ENCODE measurements at places on chromosomes 12 and 14.

GRCh38 chr14:64935508-64935907 lies 7.0 kb downstream of the GPX2 start:
- no peak for DNase-seq

DNA sequence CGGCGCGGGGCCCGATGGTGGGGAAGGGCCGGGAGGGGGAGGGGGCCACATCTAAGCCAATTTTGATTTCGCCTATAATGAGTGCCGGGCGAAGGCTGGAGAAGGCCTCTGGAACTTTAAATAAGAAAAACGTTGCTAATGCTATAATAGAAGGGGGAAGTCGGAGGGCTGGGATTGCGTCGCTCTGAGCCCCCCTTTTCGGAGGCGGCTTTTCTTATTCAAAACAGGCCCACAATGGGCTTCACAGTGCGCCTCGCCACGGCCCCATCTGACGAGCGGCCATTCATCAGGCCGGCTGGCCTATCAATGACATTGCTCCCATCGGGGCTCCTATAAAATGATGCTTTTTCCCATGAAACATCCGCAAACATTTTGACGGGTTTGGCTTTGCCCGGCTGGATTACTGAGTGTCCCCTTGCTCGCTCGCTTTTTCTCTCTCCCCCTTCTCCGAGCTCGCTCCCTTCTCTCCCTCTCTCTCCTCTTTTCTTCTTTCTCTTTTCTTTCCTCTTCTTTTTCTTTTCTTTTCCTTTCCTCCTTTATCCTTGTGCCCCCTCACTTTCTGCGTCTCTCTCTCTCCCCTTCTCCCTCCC lies at the start of gene RFX4:
Gene RFX4, plus strand, starts transcription at position 364 of the 590 bp plus-strand sequence. CDS start 317 bp downstream, outside the sequence.
- no peak for DNase-seq

- DNase-seq = no peak
Measured at GRCh38 chr12:116497051-116497591, 62.1 kb upstream of the MAP1LC3B2 start.

DNA sequence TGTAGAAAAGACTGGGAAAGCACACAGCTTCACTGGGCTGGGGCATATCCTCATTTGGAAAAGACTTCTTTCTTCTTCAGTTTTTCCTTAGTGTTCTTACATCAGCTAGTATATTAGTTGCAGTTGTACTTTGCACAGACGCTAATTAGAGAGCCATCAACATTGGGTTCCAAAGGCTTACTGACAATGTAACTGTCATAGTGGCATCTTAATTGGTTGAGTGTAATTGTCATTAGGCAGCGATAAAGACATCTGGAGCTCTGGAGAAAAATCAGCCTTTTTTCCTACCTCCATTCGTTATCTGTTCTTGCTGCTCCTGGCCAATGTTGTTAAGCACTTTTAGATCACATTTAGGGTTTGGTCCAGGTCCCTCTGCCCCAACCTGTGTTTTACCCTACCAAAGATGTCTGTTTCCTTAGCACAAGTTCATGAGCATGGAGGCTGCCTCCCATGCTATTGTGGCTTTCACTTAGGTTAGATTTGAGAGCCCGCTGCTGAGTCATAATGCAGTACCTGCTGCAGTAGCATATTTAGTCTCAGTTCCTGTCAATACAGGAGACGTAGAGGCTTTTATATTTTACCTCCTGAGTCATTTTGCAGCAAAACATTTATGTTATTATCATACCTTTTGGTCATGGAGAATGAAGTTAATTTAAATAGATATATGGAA lies 49.2 kb downstream of the FBXW8 start:
- peak; percentile 11 for DNase-seq

GRCh38 chr12:57603815-57604453 lies 690 bp upstream of the DTX3 start:
- DNase-seq = no peak

DNA sequence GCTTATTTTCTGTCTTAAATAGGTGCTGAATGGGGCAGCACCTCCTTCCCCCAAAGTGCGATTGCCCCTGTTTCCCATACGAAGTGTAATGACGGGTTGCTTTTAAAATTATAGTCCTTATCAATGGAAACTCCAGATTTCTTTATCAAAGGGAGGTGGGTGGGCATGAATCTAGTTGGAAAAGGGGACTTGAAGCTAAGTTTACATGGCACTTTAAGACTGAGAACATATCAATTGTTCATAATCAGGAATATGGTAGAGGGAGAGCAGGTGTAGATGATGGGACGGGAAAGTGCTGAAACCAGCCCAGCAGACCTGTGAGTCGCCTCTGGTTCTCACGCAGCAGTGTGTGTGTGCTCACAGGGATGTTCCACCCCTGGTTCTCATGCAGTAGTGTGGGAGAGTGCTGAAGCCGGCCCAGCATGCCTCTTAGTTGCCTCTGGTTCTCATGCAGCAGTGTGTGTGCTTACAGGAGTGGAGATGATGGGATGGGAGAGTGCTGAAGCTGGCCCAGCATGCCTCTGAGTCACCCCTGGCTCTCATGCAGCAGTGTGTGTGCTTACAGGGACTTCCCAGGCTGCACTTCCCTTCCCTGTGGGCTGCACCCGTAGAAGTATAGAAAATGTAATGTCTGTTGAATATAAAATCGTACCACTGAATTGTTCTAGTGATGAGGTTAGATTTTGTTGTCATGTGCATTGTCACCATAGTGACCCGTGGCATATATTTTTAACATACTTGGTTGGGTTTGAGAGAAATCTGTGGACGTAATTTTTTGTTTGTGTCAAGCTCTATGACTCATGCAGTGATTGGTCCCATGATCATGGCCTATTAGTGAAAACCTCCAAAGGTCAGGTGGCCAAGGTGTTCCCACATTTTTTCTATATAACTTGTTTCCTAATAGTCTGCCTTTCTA lies 51.6 kb downstream of the GPATCH2L start:
- DNase-seq = peak; percentile 12

GRCh38 chr14:53473480-53473879 lies 320.4 kb upstream of the DDHD1 start:
- no peak for DNase-seq

- DNase-seq = no peak
Measured at GRCh38 chr12:94074216-94074979, 74.0 kb upstream of the PLXNC1 start.

DNA sequence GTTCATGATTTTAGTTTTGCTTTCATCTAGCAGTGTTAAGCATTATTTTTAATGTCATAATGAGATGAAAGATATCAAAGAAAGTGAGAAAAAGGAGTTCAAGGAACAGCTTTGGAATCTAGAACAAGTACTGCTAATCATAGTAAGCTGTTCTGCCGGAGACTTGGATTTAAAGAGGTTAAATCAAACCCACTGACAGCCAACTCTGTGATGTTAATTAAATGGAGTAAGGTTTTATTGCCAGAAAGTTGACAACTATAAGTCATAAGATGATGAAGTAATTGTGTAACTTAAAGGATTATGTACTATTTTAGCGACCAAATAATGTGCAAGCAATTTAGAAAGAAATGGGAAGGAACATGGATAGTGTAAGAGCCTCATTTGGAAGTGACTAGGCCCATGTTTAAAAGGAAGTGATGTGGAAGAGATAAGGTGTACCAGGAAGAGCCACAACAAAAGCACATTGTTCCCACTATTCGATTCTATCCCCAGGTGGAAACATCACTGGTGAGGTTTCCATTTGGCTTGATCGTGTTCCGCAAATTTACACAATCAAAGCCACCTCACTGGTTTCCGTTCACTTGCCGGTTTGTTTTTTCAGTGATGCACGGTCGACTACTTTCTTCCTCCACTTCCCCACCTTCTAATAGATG lies 388.5 kb downstream of the PAWR start:
- no peak for DNase-seq

- no peak for DNase-seq
Measured at GRCh38 chr12:116314477-116314876, 37.0 kb upstream of the MED13L start.

GRCh38 chr12:110585231-110585799 lies 2.2 kb upstream of the PPTC7 start:
- DNase-seq = no peak

DNA sequence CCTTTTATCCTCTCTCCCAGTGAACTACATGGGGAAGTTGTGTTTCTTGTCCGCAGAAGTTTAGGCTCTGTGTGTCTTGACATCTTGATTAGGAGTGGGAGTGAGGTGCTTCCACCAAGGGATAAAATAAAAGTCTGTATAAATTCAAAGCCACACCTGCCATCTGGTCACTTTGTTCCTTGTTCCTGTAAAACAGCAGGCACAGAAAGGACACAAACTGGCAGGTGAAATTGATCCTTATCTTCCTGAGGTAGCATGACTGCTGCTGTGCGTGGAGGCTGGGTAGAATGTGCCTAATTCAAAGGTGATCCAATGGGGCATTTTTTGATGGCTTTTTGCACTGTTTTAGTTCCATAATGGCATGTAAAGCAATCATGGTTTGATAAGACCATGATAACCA lies 104.3 kb upstream of the KITLG start:
- no peak for DNase-seq

GRCh38 chr12:109777544-109777943 lies 55.7 kb downstream of the TRPV4 start:
- no peak for DNase-seq

GRCh38 chr14:22485178-22485577 lies 103.8 kb downstream of the DAD1 start:
- DNase-seq = no peak

DNA sequence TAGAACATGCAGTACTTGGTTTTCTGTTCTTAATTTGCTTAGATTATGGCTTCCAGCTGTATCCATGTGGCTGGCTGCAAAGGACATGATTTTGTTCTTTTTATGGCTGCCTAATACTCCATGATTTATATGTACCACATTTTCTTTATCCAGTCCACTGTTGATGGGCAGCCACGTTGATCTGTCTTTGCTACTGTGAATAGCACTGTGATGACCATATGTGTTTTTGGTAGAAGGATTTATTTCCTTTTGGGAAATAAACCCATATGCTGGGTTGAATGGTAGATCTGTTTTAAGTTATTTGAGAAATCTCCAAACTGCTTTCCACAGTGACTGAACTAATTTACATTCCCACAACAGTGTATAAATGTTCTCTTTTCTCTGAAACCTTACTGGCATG lies 86.2 kb upstream of the FERMT2 start:
- no peak for DNase-seq

DNA sequence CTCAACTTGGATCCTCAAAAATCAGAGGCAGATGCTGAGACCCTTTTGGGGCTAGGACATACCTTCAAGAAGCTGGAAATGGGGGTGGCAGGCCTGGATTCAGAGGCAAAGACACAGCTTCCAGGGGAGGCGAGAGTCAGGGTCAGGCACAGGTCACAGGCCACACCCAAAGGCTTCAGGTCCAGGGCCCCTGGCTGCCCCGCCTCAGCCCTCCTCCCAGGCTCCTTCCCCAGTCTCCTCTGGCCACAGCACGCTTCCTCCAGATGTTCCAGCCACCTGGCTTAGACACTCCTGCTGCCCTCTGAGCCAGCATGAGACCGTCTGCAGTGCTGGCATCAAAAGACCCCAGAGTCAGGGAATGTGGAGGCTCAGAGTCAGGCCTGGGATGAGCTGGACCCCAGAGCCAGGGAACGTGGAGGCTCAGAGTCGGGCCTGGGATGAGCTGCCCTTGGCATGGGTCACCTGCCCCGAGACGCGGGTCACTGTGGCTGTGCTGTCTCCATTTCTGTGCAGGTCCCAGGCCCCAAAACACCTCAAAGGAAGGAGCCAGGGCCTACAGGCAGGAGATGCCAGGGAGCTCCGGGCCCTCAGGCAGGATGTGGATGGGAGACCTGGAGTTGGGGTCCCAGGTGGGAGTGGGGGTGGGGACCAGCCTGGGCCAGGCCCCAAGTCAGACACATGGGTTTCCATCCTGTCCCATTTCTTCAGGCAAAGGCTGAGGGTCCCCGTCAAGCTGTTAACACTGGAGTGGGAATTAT lies 58.9 kb downstream of the DIO3 start:
- DNase-seq = no peak

DNA sequence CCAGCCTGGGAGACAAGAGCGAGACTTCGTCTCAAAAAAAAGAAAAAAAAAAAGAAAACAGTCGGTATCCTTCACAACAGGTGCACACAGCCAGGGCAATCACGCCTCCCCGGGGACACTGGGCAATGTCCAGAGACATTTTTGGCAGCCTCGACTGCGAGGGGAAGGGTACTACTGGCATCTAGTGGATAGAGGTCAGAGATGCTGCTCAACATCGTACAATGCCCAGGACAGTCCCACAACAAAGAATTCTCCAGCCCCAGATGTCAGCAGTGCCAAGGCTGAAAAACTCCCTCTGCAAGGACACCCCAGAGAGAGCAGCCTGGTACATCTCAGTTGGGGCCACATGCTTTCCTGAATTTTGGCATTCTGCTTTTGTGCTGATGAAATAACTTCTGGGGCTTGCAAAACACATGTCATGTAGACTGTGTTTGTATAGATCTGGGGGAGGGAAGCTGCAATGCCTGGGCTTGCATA lies 21.5 kb downstream of the ALDH2 start:
- no peak for DNase-seq

- no peak for DNase-seq
Measured at GRCh38 chr14:43085819-43086218, 1421.3 kb downstream of the FSCB start.

DNA sequence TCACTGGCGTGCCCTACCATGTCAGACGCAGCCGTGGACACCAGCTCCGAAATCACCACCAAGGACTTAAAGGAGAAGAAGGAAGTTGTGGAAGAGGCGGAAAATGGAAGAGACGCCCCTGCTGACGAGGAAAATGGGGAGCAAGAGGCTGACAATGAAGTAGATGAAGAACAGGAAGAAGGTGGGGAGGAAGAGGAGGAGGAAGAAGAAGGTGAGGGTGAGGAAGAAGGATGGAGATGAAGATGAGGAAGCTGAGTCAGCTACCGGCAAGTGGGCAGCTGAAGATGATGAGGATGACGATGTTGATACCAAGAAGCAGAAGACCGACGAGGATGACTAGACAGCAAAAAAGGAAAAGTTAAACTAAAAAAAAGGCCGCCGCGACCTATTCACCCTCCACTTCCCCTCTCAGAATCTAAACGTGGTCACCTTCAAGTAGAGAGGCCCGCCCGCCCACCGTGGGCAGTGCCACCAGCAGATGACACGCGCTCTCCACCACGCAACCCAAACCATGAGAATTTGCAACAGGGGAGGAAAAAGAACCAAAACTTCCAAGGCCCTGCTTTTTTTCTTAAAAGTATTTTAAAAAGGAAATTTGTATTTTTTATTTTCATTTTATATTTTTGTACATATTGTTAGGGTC lies 13.2 kb downstream of the TRIP11 start:
- DNase-seq = no peak

GRCh38 chr14:68146818-68147217 lies 327.2 kb downstream of the RAD51B start:
- DNase-seq = no peak

GRCh38 chr12:93341409-93342049 lies 36.2 kb upstream of the NUDT4 start:
- DNase-seq = no peak
